ENCODE measurements at places on chromosomes 13 and 19. TPM values are rescaled to one million over a fixed set of nuclear protein-coding genes. Genes with fewer than 3 reads are reported as not detected.

CCL25 gene
- 0.53 TPM for total RNA-seq

MBD3L2 gene
- total RNA-seq: not detected

HSD17B14 gene
- 11.4 TPM for total RNA-seq

KLK7 gene
- total RNA-seq: 0.66 TPM

ZNF653 gene
- 11.5 TPM for total RNA-seq

KIR2DL3 gene
- not detected for total RNA-seq

GRCh38 chr19:46639358-46640182 is 3.6 kb upstream of the GNG8 start:
- no peak for DNase-seq

GRCh38 chr19:4508698-4509097 is 9.6 kb downstream of the PLIN4 start:
- DNase-seq: no peak

- DNase-seq: no peak
Observed at GRCh38 chr19:16002406-16003384, 53.9 kb downstream of the OR10H4 start.

GRCh38 chr13:87942205-87942604 is 271.0 kb downstream of the SLITRK5 start:
- no peak for DNase-seq

- peak; percentile 79 for DNase-seq
Observed at GRCh38 chr19:49224879-49225278, 67.3 kb downstream of the TRPM4 start.

DNA sequence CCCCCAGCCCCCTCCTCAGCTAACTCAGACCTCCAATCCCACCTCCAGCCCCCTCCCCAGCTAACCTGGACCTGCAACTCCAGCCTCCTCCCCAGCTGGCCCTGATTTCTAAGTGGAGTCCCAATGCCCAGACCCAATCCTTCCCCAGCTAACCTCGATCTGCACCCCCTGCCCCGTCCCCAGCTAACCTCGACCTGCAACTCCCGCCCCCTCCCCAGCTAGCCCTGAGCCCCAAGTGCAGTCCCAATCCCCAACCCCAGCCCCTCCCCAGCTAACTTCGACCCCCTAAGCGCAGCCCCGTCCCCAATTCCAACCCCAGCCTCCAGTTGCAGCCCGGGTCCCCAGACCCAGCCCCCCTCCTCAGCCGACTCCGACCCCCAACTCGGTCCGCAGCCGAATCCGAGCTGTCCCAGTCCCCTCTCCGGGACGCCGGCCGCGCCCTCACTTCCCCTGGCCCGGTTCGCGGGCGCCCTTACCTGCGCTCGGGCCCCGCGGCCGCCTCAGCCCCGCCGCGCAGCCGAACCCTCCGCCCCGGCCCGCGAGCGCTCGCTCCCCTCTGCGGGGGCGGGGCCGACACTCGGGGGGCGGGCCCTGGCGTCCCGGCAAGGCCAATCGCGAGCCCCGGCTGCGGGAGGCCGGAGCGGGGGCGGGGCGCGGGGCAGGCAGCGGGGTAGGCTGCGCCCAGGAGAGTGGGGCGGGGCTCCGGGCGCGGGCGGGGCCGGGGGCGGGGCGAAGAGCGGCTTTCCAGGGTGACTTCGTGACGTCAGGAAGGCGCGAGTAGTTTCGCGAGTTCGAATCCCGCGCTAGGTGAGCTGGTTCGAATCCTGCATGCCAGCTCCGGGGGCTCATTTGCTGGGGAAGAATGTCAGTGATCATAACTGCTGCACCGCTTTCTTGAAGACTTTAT is at the start of gene GNG7:
GNG7 (minus strand) TSS at position 525 of the 907 bp plus-strand sequence. CDS start 182,006 bp downstream, outside the sequence.
- DNase-seq: peak; percentile 96

DNA sequence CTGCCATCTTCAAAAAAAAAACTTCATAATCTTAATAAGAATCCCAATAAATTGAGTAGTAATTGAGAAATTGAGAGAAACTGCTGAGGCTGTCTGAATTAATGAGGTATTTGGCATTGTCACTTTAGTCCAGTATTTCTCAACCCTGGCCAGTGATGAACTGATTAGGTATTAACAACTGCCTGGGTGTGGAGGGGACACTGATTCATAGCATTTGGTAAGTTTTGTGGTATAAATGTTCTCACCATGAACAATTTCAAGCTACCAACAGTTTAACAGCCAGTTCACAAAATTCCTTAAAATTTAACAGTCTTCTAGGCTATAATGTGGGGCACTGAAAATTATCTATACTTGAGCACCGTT is 18.3 kb downstream of the GPC6 start:
- DNase-seq: no peak

- DNase-seq: no peak
Observed at GRCh38 chr19:33821871-33822270, 25.2 kb downstream of the KCTD15 start.
